ENCODE measurements at places on chromosomes 3 and 15.

DNA sequence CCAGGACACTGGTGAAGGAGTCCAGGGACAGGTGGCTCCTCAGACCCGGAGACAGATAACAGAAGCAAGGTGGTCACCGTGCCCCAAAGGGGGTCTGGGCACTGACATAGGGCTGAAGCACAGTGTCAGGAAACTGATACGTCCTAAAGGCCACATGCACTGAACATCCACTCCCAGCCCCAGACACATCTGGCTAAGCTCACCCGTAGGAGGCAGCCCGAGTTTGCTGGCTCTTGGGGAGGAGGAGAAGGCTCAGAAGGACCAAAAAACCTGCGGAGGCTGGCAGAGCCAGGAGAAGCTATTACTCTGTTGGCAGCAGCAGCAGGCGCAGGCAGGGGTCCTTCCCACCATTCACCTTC lies 1.2 kb downstream of the CACNA2D2 start:
- no peak for DNase-seq

DNA sequence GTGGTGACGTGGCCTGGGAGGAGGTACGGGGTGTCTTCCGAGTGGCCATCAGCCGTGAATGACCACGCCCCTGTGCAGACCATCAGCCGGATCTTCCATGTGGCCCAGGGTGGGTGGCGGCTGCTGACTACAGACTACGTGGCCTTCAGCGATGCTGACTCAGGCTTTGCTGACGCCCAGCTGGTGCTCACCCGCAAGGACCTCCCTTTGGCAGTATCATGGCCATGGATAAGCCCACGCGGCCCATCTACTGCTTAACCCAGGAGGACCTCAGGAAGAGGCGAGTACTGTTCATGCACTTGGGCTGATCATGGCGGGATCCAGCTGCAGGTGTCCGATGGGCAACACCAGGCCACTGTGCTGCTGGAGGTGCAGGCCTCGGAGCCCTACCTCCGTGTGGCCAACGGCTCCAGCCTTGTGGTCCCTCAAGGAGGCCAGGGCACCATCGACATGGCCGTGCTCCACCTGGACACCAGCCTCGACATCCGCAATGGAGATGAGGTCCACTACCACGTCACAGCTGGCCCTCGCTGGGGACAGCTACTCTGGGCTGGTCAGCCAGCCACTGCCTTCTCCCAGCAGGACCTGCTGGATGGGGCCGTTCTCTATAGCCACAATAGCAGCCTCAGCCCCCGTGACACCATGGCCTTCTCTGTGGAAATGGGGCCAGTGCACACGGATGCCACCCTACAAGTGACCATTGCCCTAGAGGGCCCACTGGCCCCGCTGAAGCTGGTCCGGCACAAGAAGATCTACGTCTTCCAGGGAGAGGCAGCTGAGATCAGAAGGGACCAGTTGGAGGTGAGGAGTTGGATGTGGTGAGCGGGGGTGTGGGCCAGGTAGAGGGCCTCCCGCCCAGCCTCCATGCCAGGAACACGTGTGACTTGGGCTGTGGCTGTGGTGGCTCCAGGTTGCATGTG lies 178.4 kb downstream of the TBC1D2B start:
- no peak for DNase-seq

DNA sequence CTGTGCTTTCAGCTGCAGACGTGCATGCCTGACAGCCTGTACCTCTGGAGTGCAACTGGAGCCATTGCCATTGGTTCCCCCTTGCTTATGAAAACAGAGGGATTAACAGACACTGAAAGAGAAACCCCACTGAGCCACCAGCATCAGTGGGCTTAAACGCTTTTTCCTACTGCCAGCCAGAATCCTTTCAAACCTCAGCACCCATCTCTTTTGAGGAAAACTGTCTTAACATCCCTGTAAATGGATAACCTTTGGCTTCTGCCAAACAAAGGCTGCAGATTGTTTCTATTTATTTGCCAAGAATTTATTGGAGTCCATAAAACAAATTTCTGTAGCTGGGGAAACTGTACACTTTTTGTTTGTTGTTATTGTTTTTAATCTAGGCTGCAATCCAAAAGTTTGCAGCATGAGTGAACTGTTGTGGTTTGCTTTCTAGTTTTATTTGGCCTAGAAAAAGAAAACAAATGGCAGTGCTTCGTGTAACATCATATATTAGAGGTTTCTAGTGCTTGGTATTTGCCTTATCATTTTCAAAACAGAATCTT lies 369.2 kb upstream of the IL12A start:
- DNase-seq: no peak

DNA sequence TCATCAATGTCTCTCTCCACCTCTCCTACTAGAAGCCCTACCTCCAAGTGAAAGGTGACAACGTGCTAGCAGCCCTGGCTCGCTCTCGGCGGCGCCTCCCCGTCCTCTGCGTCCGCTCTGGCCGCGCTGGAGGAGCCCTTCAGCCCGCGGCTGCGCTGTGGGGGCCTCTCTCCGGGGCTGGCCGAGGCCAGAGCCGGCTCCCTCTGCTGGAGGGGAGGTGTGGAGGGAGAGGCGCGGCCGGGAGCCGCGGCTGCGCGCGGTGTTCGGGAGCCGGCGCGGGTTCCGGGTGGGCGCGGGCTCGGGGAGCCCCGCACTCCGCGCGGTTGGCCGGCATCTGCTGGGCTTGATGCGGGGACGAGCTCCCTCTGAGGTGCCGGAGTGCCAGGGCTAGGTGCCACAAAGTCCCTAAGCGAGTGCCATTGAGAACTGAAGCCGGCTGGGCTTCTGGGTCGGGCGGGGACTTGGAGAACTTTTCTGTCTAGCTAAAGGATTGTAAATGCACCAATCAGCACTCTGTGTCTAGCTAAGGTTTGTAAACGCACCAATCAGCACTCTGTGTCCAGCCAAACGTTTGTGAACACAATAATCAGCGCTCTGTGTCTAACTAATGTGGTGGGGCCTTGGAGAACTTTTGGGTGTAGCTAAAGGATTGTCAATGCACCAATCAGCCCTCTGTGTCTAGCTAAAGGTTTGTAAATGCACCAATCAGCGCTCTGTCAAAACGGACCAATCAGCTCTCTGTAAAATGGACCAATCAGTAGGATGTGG lies 84.8 kb upstream of the ARRDC4 start:
- no peak for DNase-seq

GRCh38 chr3:84125201-84125721 lies 833.5 kb upstream of the CADM2 start:
- no peak for DNase-seq

- DNase-seq: no peak
Measured at GRCh38 chr3:123341871-123342630, 106.8 kb downstream of the ADCY5 start.

DNA sequence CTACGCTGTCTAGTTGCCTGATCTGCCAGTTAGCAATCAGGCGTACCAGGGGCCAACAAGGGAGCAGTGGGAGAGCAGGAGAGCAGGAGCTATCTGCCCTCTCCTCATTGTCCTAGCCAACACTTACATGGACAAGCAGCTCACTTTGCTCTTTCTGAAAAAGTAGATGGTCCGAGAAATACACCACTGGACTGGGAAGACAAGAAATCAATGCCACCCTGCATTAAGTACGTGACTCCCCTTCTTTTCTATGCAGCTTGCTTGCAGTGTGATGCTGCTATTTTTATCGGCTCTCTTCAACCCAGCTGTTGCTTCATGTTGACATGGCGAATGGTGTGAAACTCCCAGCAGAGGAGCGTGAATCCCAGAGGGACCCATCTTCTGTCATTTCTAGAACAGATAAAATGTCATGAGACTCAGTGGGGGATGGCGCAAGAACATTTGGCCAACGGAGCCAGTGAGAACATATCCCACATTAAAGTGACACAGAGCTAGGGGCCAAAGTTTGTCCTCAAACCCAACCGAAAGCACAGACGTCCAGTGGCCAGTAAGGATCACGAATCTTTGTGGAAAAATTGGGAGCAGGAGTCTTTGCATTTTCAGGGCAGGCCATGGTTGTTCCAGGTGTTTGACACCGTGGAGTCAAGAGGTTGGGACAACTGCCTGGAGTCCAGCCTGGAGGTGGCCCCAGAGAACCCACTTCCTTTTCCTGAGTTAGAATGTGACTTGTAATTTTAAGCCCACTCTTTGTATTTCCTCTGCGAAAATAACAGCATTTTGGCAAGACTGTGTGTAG lies 53.7 kb upstream of the MEF2A start:
- DNase-seq: no peak

Measured in stimulated activated CD4-positive, alpha-beta T cell treated with anti-CD3 and anti-CD28 coated beads, Interleukin-12 subunit alpha, Interleukin-12 subunit beta, amount 100 ng/mL, for 4 hours (primary cell).